ENCODE measurements at places on chromosomes 7 and 10.
A peak's percentile ranks its signal among the peaks of the same experiment; 100 is the strongest.

- DNase-seq: no peak
Measured at GRCh38 chr7:81064426-81064825, 145.6 kb upstream of the SEMA3C start.

GRCh38 chr10:78139341-78139740 is 105.7 kb downstream of the RPS24 start:
- DNase-seq: no peak

DNA sequence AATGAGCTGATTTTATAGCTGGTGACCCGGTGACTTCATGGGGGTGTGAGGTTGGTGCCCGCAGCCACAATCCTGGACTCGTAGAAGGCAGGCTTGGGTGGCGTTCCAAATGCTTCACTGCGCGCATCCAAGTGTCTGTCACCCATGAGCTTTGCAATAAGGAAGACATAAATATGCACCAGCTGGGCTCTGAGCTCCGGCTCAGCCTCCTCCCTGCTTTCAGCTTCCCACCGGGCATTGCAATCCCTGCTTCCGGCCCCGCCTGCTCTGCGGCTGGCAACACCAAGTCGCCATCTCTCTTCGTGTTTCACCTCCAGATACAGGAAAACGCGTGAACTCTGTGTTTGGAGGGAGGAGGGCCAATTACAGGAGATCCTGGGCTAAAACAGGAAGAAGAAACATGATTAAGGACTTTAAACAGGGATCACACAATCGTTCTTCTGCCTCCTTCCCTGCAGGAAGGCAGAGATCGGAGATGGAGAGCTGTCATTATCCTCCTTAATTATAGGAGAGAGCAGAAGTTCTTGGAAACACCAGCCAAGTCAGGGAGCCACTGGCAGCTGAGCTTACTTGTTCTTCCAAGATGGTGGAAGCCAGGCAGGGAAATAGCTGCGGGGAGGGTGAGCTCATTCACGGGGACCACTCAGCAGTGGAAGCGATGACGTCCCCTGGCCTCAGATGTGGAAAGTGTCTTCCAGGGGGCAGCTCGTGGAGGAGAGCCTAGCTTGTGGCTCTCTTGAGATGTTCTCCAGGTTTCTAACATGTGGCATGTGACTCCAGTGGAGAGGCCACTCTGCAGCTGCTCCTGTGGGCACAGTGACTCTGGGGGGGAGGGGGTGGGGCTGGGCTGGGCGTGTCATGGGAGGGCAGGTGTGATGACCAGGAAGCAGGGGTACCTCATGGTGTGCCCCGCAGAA is 134.9 kb downstream of the CAMK1D start:
- DNase-seq: peak; percentile 9

- DNase-seq: no peak
Measured at GRCh38 chr7:1987591-1988532, 244.9 kb downstream of the MAD1L1 start.

DNA sequence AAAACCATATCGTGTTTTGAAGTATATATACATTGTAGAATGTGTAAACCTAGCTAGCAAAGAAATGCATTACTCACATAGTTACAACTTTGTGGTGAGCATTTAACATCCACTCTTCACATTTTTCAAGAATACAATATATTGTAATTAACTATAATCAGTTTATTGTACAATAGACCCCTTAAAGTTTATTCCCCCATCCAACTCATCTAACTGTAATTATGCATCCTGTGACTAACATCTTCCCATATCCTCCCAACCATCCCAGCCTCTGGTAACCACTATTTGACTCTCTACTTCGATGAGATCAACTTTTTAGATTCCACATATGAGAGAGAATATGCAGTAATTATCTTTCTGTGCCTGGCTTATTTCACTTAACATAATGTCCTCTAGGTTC is 526.4 kb downstream of the KIF20B start:
- DNase-seq: no peak

GRCh38 chr10:118497227-118497626 is 98.2 kb downstream of the PRLHR start:
- DNase-seq: no peak

- no peak for DNase-seq
Measured at GRCh38 chr10:77902159-77902558, 24.4 kb downstream of the DLG5 start.

DNA sequence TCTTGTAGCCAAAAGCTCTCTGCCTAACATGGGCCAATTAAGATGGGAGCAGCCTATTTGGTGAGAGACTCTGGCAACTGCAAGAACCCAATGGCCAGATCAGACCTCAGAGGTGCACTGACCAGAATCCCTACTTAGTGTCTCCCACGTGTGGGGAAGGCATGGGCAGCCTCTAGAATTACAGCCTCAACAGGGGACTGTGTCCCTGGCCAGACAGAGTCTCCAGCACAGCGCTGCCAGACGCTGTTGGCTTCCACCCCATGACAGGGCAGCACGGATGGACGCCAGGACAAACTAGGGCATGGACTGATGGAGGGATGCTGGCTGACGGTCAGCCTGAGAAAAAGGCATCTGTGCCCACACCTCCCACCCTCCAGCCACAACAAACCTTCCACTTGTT is 729.3 kb upstream of the AUTS2 start:
- no peak for DNase-seq

DNA sequence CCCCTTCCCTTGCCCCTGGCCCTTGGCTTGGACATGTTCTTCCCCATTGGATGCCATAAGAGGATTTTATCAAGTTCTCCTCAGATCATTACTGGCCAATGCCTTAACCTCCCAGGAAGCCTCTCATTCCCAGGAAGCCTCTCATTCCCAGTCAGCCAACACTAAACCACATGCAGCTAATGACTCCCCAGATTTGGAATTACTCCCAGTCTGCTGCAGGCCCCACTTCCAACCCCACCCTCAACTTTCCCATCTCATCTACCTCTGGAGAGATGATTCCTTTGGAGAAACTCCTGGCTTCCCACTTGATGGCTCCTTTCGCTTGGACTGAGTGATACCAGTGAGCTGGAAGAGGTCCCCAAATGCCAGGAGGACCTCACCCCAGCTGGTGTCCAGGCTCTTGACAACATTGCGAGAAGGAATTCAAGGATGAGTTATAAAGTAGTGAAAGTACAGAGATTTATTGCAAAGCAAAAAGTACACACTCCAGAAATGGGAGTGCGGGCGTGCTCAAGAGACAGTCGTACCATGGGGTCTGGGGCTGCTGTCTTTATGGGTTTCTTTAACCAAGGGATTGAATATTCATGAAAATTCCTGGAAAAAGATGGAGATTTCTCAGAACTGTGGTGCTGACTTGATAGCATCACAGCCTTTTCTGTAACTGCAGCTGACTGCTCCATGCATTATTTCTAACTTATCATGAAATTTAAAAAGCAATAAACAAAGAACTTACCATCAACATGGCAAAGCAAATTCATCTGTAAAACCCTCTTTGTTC is 117.2 kb upstream of the ADCY1 start:
- DNase-seq: no peak

GRCh38 chr7:36784991-36785940 is 61.0 kb upstream of the AOAH start:
- peak; percentile 19 for DNase-seq

GRCh38 chr7:155448632-155449007 is 9.3 kb upstream of the EN2 start:
- no peak for DNase-seq

- no peak for DNase-seq
Measured at GRCh38 chr10:20372748-20373147, 524.4 kb downstream of the NEBL start.

GRCh38 chr7:105838627-105839231 is 37.7 kb downstream of the ATXN7L1 start:
- no peak for DNase-seq

DNA sequence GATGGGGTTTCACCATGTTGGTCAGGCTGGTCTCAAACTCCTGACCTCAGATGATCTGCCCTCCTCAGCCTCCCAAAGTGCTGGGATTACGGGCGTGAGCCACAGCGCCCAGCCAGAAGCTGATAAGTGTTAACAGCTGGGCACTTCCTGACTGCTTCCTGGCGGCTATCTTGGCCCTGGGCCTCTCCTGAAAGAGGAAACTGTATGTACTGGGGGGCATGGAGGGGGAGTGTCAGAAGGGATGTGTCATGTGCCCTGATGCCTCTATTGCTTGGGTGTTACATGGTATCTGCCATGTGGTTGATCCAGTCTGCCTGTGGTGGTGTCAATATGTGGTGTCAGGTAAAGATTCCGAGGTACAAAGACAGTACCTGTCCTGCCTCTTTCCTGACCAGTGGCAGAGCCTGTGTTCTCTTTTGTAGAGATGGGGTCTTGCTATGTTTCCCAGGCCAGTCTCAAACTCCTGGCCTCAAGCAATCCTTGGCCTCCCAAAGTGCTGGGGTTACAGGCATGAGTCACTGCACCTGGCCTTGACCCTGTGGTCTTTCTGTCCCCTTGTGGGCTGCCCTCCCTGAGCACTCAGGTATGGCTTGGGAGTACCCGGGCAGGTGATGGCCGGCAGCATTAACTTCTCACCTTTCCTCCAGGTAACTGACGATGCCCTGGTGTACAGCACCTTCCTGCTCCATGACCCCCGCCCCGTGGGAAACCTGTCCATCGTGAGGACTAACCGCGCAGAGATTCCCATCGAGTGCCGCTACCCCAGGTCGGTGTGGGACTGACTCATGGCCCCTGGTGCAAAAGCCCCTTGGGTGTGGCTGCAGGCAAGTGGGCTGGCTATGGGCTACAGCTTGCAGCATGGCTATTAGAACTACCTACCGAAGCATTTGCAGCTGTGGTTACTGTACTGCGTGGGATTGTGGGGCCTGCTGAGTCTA is 4.4 kb downstream of the ZP3 start:
- DNase-seq: no peak

DNA sequence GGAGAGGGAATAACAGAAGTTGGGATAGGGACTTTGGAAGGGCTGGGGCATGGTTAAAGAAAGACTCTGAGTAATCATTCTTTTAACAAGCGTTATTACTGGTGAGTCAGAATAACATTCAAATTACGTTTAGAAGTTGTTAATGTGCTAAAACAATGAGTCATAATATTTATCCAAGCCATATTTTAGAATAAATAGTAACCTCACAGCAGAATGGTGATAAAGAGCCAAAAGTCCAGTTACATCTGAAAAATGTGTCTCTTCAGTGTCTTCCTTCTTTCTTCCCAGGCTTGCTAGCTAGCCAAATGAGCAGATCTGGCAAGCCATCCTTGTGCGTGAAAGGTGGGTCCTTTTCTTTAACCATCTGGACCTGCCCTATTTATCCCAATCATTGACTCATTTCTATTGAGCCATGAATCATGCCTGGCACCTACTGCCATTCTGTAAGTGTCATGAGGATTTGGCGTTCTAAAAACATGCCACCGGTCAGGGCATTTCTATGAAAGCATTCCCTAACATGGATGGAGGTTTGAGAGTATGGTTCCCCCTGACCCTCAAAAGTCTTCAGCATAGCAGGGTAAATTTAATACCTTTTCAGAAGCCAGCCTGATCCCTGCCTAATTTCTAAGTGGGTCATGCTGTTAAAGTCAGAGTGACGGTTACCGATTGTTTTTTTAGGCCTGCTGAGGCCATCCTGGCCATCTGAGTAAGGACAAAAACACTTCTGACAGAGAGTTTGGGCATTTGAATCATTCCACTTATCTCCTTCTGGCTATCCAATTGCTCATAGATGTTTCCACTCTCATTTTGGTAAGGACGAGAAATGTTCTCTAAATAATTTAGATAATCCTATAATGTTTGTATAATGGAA is 26.9 kb downstream of the MYPN start:
- no peak for DNase-seq

GRCh38 chr7:24440892-24441291 is 132.4 kb upstream of the PALS2 start:
- no peak for DNase-seq

GRCh38 chr7:27169658-27170425 is 4.3 kb downstream of the HOXA10 start:
- no peak for DNase-seq

DNA sequence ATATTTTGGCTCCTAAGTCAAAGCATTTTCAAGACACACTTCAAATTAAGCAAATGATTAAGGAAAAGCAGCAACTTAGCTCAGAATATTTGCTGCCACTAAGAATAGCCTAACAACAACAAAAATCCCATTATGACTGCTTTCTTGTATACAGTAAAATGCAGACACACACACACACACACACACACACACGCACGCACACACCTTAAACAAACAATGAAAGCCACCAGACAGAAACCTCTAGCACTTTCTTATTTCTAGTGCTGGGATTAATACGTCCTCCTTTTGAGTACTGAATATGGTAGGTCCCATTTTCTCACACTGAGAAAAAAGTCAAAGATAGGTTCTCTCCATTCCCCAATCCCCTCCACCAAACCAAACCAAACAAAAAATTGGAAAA is 23.4 kb upstream of the FEZF1 start:
- DNase-seq: no peak

GRCh38 chr7:77649716-77650349 is 46.4 kb upstream of the RSBN1L start:
- no peak for DNase-seq

- no peak for DNase-seq
Measured at GRCh38 chr10:123103944-123104343, 31.8 kb upstream of the HMX3 start.

- DNase-seq: no peak
Measured at GRCh38 chr7:112997831-112998230, 88.8 kb downstream of the GPR85 start.

DNA sequence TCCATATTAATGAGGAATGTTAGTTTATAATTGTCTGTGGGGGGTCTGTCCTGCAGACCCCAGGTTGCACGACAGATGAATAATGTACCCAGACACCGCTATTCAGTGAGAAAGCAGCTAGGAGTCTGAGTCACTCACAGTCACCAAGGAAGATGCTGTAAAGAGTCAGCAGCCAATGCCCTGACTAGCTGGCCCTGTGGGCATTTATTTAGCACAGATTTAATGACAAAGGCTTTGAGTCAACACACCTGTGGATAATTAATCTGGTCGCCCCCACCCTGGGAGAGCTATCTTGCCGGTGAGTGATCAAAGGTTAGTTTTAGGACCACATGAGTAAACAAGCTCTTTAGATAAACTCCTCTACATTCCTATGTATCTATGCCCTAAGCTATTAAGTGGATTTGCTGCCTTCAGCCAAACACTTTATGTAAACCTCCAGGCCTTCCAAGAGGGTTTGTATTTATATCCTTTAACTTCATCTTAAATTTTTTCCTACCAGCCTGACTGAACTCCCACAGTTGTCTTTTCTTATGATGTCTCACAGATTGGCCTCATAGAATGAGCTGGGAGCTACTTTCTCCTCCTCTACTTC is 180.0 kb upstream of the ADCY1 start:
- no peak for DNase-seq

- DNase-seq: peak; percentile 10
Measured at GRCh38 chr10:76902949-76903348, 734.7 kb downstream of the KCNMA1 start.

DNA sequence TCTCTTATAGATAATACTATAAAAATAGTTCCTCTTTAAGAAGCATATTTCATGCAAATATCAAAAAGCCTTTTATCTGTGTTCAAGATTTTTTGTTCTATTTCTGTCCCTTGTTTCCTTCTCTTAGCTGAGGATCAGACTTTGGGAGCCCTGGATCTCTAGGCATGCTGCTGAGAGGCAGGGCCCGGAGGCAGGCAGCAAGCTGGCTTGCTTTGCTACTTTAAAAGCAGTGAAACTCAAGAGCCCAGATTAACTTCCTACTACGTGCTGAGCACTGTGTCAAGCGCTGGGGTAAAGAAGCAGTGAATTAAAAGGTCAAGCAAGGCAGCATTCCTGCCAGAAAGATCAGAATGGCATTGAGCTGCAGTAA is 31.0 kb upstream of the ARID5B start:
- DNase-seq: no peak
